H1 (cell line): ENCODE measurements at places on chromosomes 2 and 18. TPM values are rescaled to one million over a fixed set of nuclear protein-coding genes. Genes with fewer than 3 reads are reported as not detected.

Gene TRIP12
- 155 and 174 TPM in 2 replicates for total RNA-seq

Gene STRN
- total RNA-seq: 38.9 and 47.0 TPM in 2 replicates

Gene GAL3ST2
- total RNA-seq: not detected in 2 replicates

DNA sequence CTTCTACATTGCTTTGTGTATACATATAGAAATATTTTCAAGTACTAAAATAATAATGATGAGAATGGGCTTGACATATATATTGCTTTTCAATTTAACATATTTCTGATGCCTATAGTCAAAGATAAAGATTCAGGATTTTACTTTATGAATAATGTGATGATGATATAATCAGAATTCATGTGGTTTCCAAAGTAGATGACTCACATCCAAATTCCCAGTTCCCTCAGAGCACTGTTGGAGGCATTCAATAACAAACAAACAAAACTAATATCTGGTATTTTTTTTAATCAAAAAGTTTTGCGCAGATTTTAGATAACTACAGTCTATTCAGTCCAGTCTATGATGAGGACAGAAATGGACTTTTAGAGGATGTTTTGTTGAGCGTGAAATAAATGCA is 2094.5 kb upstream of the CELF4 start:
- no peaks in the 10 kb centered on the region for H3K27me3 ChIP-seq
- no peak overlapping the region for H3K4me3 ChIP-seq
- DNase-seq: no peak
- no peaks in the 10 kb centered on the region for H3K36me3 ChIP-seq
- no peak overlapping the region for H3K27ac ChIP-seq

DNA sequence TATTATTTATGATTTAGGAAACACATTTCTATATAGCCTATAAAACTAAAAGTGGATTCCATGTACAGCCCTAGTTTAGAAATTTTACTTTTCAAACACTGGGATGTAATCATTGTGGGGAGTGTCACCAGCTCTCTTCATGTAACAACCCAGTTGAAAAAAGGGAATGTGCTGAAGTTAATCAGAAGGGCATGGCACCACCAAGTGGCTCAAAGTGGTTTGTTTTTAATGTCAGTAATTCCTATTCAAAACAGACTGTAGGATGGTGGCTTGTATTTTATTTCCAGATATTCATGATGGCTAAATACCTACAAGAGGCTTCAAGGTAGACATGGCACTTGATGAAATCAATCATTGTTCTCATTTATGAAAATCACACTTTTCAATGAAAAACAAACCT is 58.1 kb upstream of the TMEM182 start:
- no peaks in the 10 kb centered on the region for H3K27me3 ChIP-seq
- H3K27ac ChIP-seq: no peak overlapping the region
- no peaks in the 10 kb centered on the region for H3K36me3 ChIP-seq
- H3K4me3 ChIP-seq: no peak overlapping the region
- 0 out of 2 replicates have a peak, but pooled peaks cover 2% of the 10 kb centered on the region for H3K4me1 ChIP-seq

Gene CDH2
- total RNA-seq: 53.8 and 56.5 TPM in 2 replicates

Gene EIF2B4
- 63.2 and 66.0 TPM in 2 replicates for total RNA-seq

Gene FIGN
- total RNA-seq: 21.5 and 22.8 TPM in 2 replicates

- no peak for DNase-seq
- H3K27me3 ChIP-seq: no peaks in the 10 kb centered on the region
- H3K4me3 ChIP-seq: no peak overlapping the region
Observed at GRCh38 chr18:26407736-26408601, 140.4 kb downstream of the KCTD1 start.

Gene NEUROD1
- total RNA-seq: not detected in 2 replicates

Gene ADCYAP1
- total RNA-seq: not detected in 2 replicates

- H3K27ac ChIP-seq: no peak overlapping the region
- DNase-seq: no peak
Observed at GRCh38 chr2:213317929-213318328, 33.7 kb downstream of the SPAG16 start.

DNA sequence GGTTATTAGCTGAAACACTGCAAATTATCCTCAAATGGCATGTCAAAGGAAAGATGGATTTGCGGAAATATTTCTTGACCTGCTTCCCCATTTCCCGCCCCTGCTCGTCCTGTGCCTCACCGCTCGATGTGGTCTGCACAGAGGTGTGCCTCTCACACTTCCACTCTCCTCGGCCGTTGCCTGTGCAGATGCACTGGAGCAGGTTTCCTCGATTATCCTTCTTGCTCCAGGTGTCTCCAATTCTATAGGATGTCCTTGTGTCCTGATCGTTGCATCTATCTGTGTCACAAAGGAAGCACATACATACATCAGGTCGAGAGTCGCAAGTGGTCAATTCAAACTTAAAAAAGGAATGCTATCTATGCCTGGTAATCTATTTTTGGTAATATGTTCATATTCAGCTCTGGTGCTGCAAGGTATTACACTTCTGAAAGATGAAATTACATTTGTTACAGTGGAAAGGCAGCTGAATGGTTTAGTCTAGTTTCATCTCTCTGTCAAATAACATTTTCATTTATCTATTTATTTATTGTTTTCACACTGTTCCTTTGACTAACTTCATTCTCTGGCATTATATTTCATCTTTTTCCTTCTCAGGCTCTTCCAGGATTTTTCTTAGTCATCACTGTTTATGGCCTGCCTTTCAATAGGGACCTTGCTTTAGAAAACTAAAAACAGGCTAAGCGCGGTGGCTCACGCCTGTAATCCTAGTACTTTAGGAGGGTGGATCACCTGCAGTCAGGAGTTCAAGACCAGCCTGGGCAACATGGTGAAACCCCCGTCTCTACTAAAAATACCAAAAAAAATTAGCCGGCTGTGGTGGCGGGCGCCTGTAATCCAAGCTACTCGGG is 7.6 kb downstream of the FN1 start:
- no peaks in the 10 kb centered on the region for H3K4me1 ChIP-seq
- no peak overlapping the region for H3K4me3 ChIP-seq
- DNase-seq: no peak
- no peaks in the 10 kb centered on the region for H3K27me3 ChIP-seq
- peaks cover 2% of the 10 kb centered on the region; the same call in 1 of the 2 replicates for H3K36me3 ChIP-seq

Gene CHRNG
- total RNA-seq: not detected in 2 replicates

- H3K4me3 ChIP-seq: no peak overlapping the region
- H3K27ac ChIP-seq: no peak overlapping the region
- H3K4me1 ChIP-seq: no peaks in the 10 kb centered on the region
- H3K36me3 ChIP-seq: no peaks in the 10 kb centered on the region
Observed at GRCh38 chr2:51256736-51257135, 224.8 kb upstream of the NRXN1 start.

Gene CPS1
- 15.7 and 16.4 TPM in 2 replicates for total RNA-seq

DNA sequence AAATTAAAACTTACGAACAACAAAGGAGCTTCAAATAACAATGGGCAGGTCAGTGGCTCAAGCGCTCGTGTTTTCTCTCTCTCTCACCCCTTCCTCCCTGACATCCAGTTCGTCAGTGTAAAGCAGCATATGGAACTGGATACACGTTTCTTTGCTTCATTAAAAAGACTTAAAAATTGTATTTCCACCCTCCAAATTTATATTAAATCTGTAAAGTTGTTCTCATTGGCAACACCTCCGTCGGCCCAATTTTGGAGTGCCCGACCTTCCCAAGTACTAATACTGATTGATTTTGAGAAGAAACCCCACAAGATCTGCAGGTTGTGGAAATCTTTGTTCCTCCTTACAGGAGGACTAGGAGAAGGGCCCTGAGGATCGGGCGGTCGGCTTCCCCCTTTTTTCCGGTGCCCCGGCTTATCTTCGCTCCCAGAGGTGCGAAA is 2.2 kb downstream of the TBR1 start:
- no peak for DNase-seq
- peak overlapping the region; percentile 34; the same call in 1 of the 2 replicates for H3K4me3 ChIP-seq
- H3K27me3 ChIP-seq: peaks cover 78% of the 10 kb centered on the region
- peaks cover 27% of the 10 kb centered on the region for H3K4me1 ChIP-seq
- H3K36me3 ChIP-seq: no peaks in the 10 kb centered on the region

DNA sequence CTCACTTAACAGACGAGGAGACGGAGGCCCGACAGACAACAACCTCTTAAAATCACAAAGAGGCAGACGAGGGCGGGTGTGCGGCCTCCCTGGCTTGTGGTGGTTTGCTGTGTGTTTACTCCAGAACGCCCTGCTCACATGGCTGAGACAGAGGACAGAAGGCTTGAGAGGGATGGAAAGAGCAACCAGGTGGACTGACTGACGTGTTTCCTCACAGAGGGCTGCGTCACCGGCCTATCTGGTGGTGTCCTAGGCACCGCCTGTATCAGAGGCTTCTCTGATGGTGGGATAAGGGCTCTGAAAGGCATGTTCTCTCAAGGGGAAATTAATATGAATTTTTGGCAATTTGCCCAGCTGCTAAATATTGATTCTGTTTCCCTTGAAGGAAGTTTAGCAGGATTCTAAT is 47.0 kb upstream of the RALBP1 start:
- no peak for DNase-seq
- no peaks in the 10 kb centered on the region for H3K36me3 ChIP-seq
- no peaks in the 10 kb centered on the region for H3K27me3 ChIP-seq
- H3K4me1 ChIP-seq: no peaks in the 10 kb centered on the region
- H3K27ac ChIP-seq: no peak overlapping the region

GRCh38 chr2:189261431-189261841 is 81.9 kb upstream of the COL5A2 start:
- H3K27me3 ChIP-seq: no peaks in the 10 kb centered on the region
- no peaks in the 10 kb centered on the region for H3K36me3 ChIP-seq
- H3K4me3 ChIP-seq: no peak overlapping the region

DNA sequence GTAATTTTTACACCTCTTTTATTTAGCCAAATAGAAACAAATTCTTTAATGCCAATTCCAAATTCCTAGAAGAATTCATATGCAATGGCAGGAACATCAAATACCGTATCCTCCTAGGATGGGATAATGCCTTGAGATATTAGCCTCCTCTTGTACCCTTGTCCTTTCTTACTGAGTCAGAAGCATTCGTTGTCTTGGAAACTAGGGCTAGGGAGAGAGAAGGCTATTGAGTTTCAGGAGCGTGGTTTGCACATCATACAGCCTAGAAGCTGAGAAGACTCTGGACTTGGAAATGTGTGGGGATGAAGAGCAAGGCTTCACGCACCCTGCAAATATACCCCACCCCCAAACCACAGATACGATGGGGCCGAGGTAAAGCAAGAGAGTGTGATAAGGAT is 300.7 kb downstream of the SP3 start:
- no peak overlapping the region for H3K4me3 ChIP-seq
- no peaks in the 10 kb centered on the region for H3K36me3 ChIP-seq
- no peaks in the 10 kb centered on the region for H3K27me3 ChIP-seq
- H3K27ac ChIP-seq: no peak overlapping the region
- no peak for DNase-seq
- H3K4me1 ChIP-seq: no peaks in the 10 kb centered on the region

- H3K27ac ChIP-seq: no peak overlapping the region; the same call in 1 of the 2 replicates
- H3K27me3 ChIP-seq: no peaks in the 10 kb centered on the region; the same call in 1 of the 2 replicates
- DNase-seq: no peak
Observed at GRCh38 chr18:26637324-26637723, 89.0 kb upstream of the KCTD1 start.

Gene GKN2
- not detected in 2 replicates for total RNA-seq

Gene RIT2
- 2.5 and 3.2 TPM in 2 replicates for total RNA-seq

DNA sequence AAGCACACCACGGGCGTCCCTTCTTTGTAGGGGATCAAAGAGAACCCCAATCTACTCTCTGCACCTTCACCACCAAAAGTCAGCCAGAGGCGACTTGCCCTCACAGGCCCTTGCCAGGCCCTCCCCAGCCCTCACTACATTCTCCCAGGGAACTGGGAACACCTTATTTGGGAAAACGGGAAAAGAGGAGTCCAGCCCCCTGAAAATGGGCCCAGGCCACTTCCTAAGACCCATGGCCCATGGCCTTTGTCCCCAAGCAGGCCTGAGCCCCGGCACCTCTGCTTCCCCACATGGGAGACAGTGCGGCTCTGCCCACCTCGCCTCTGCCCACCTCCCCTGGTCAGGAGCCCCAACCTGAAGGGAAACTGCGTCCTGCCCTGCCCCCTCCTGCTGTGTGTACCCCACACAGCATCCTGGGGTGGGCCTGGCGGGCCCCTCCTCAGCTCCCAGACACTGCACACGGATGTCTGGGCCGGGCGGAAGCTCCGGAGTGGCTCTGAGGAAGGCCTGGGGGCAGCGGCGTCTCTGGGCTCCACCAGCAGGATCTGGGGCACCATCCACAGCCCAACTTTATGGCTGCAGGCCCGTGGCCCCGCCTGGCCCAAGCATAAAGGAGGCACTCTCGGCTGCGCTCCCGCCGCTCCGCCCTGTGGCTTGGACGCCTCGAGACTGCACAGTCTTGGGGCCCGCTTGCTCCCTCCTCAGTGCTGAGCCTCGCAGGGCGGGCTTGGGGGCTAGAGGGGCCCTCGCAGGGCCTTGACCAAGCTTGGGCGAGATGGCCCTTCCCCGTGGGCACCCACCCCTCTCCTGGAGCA is 70.3 kb upstream of the GPC1 start:
- peaks cover 3% of the 10 kb centered on the region; the same call in 1 of the 2 replicates for H3K4me1 ChIP-seq
- no peak overlapping the region for H3K4me3 ChIP-seq
- H3K27ac ChIP-seq: no peak overlapping the region
- no peak for DNase-seq

GRCh38 chr2:112876971-112877361 is 34.0 kb upstream of the IL37 start:
- 0 out of 2 replicates have a peak, but pooled peaks cover 2% of the 10 kb centered on the region for H3K4me1 ChIP-seq
- no peak overlapping the region for H3K4me3 ChIP-seq
- H3K27me3 ChIP-seq: no peaks in the 10 kb centered on the region

Gene FAM237A
- not detected in 2 replicates for total RNA-seq

Gene GCG
- total RNA-seq: not detected in 2 replicates

Gene XIRP2
- total RNA-seq: 0.11 and 0.15 TPM in 2 replicates

Gene NYAP2
- total RNA-seq: not detected in 2 replicates

- DNase-seq: no peak
- H3K27ac ChIP-seq: no peak overlapping the region
- no peak overlapping the region for H3K4me3 ChIP-seq
- H3K4me1 ChIP-seq: no peaks in the 10 kb centered on the region; the same call in 1 of the 2 replicates
Observed at GRCh38 chr18:39990540-39990939, 1964.5 kb upstream of the PIK3C3 start.

DNA sequence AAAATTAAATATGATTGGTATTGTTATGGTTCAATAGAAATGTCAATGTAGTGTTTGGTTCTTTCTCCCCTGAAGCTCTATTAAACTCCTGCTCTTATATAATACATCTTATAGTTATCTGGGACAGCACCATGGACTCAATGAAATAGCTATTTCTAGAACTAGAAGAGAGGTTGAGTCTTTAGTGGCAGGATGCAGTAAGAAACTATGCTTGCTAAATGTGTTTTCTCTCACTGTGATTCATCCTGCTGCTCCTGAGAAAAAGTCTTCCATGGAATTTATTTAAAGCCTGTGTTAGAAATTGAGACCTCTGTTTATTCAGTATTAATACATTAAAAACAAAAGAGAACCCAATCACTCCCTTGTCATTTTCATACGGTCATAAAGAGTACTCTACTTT is 61.5 kb downstream of the G6PC2 start:
- no peaks in the 10 kb centered on the region for H3K36me3 ChIP-seq
- DNase-seq: no peak
- H3K4me1 ChIP-seq: no peaks in the 10 kb centered on the region
- no peak overlapping the region for H3K27ac ChIP-seq

- no peak overlapping the region for H3K4me3 ChIP-seq
- no peaks in the 10 kb centered on the region for H3K27me3 ChIP-seq
- no peak for DNase-seq
- H3K27ac ChIP-seq: no peak overlapping the region
- no peaks in the 10 kb centered on the region for H3K36me3 ChIP-seq
- H3K4me1 ChIP-seq: no peaks in the 10 kb centered on the region
Observed at GRCh38 chr2:30631051-30631671, 176.1 kb downstream of the CAPN13 start.
